Dermis blood vessel endothelial cell (primary cell): ENCODE measurements at places on chromosomes 5 and 9. TPM values are rescaled to one million over a fixed set of nuclear protein-coding genes. Genes with fewer than 3 reads are reported as not detected.

EMB gene
- under 0.01 and 0.05 TPM in 2 replicates for total RNA-seq

PCDHGA6 gene
- total RNA-seq: 2.2 TPM in 2 replicates

ARHGEF39 gene
- 0.34 and 3.1 TPM in 2 replicates for total RNA-seq

ARAP3 gene
- total RNA-seq: 46.1 and 65.8 TPM in 2 replicates

EPB41L4B gene
- 0.34 and 0.79 TPM in 2 replicates for total RNA-seq

LURAP1L gene
- 1.1 and 2.7 TPM in 2 replicates for total RNA-seq

CAPSL gene
- total RNA-seq: not detected in 2 replicates

DBH gene
- total RNA-seq: not detected in 2 replicates

UAP1L1 gene
- 27.0 and 27.2 TPM in 2 replicates for total RNA-seq

RNF183 gene
- not detected in 2 replicates for total RNA-seq

SYK gene
- under 0.01 TPM in 1 of 2 replicates, not detected in the other for total RNA-seq

DAB2IP gene
- 24.3 and 38.4 TPM in 2 replicates for total RNA-seq

COL15A1 gene
- total RNA-seq: 0.42 and 31.5 TPM in 2 replicates

SLCO6A1 gene
- total RNA-seq: not detected in 2 replicates

PALM2AKAP2 gene
- total RNA-seq: 0.23 TPM in 1 of 2 replicates, not detected in the other

NR5A1 gene
- not detected in 2 replicates for total RNA-seq

FAT2 gene
- under 0.01 TPM in 2 replicates for total RNA-seq

PCDHA5 gene
- total RNA-seq: 0.17 TPM in 1 of 2 replicates, not detected in the other

PSD2 gene
- total RNA-seq: under 0.01 TPM in 1 of 2 replicates, not detected in the other

GABRA6 gene
- not detected in 2 replicates for total RNA-seq

CCDC171 gene
- 0.68 and 0.98 TPM in 2 replicates for total RNA-seq

SNCAIP gene
- total RNA-seq: 35.9 and 93.1 TPM in 2 replicates

SLC34A3 gene
- total RNA-seq: not detected in 2 replicates
